ENCODE measurements at places on chromosomes 6 and 20. TPM values are rescaled to one million over a fixed set of nuclear protein-coding genes. Genes with fewer than 3 reads are reported as not detected.

The SOX12 gene
- 3.1 TPM for total RNA-seq

The ATP6V1G2 gene
- 2.3 TPM for total RNA-seq

The SLC22A2 gene
- total RNA-seq, result not detected

The ABHD16B gene
- total RNA-seq, result not detected

The HLA-DQB2 gene
- total RNA-seq, result not detected

The PHF1 gene
- 23.2 TPM for total RNA-seq

The SLPI gene
- not detected for total RNA-seq

The MEP1A gene
- not detected for total RNA-seq

The CLPSL2 gene
- not detected for total RNA-seq

The BCL2L1 gene
- total RNA-seq, result 86.4 TPM

GRCh38 chr20:48720256-48720985, 107.4 kb downstream of the PREX1 start:
- no peak for DNase-seq

GRCh38 chr6:170098428-170099170, 192.3 kb downstream of the DLL1 start:
- no peak for DNase-seq

GRCh38 chr20:62929051-62929538, 2.8 kb upstream of the DIDO1 start:
- DNase-seq, result peak; percentile 71

DNA sequence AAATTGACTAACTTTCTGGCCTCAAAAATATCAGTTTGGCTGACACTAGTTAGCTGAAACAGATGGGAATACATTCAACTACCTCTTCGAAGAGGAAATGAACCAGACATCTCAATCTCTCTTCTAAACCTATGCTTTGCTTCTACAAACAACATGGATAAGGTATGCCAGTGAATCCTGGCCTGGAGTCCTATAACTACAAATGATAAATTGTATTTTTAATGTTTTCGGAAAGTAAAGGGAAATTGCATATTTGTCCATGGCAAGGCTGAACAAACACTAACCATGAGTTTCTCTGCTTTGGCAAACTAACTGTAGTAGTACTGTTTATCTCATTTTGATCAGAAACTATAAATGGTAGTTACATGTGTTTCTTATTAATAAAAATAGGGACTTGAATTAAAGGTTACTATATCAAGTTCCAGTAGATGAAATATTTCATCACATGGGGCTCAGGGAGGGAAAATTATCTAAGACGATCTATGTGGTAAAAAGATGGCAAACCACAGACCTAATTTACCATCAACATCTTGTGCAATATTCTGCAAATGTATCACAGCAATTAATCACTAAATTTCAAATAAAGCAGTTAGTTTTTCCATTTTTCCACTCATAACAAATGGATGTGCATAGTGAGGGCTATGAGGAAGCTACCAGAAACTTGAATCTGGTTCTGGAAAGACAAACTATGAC, 76.8 kb downstream of the COL12A1 start:
- peak; percentile 53 for DNase-seq

DNA sequence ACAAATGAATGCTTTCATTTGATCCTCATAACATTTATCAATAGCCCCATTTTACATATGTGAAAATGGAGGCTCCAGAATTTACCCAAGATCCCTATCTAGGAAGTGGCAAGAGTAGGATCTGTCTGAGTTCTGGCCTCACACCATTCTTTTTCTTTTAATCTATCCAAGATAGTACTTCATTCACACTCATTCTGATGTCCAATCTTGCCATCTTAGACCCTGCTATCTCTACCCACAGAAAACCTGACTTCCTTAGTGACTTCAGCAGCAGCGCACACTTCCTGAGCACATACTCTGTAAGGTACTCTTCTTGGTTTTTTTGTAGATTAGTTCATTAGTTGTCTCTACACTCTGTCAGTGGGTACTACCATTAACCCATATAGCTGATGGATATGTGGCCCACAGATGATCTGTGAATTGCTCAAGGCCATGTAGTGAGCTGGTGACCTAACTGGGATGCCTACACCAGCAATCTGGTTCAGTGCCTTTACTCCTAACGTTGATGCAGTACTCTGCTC, 36.3 kb downstream of the COX4I2 start:
- no peak for DNase-seq

DNA sequence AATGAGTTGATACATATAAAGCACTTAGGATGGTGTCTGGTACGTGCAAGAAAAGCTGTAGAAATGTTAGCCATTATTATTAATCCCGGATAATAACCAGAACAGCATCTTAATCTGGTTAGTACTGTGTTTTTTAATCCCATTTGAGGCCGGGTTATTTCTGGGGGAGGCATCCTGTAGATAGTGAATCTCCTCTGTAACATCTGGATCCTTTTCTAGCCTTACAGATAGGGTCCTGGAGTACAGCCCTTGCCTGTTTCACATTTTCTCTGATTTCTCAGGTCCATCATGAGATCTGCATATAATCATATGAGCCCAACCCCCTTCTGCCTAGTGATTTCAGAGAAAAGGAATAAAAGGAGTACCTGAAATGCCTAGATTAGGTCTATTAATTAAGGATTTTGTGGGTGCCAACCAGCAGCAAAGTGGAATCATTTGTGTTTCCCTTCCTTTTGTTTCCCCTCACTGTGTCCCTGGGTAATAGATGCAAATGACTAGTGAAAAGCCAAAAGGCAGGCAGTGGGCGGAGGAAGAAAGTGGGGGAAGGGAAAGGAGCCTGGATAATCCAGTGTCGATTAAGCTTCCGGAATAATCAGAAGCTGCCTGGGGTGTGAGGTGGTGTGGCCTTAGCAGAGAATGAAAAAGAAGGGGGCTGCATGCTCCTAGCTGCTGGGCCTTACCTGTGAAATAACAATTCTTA, 88.9 kb downstream of the SOBP start:
- DNase-seq, result no peak

DNA sequence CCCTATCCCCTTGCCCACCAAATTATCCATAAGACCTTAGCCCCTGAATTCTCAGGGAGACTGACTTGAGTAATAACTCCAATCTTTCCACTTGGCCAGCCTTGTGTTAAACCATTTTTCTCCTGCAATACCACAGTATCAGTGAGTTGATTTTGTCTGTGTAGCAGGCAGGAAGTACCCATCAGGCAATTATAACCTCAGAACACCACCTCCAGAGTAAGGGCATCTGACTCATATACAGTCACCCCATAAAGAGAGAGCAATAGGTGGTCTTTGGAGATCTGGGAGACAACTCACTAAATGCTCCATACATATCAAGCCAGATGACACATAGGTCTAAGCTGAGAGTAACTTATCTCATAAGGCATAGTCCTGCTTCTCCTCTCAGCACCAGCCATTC, 83.7 kb downstream of the FILIP1 start:
- DNase-seq, result no peak

- no peak for DNase-seq
These were observed 483.9 kb downstream of the CD83 start for GRCh38 chr6:14601490-14601889.

DNA sequence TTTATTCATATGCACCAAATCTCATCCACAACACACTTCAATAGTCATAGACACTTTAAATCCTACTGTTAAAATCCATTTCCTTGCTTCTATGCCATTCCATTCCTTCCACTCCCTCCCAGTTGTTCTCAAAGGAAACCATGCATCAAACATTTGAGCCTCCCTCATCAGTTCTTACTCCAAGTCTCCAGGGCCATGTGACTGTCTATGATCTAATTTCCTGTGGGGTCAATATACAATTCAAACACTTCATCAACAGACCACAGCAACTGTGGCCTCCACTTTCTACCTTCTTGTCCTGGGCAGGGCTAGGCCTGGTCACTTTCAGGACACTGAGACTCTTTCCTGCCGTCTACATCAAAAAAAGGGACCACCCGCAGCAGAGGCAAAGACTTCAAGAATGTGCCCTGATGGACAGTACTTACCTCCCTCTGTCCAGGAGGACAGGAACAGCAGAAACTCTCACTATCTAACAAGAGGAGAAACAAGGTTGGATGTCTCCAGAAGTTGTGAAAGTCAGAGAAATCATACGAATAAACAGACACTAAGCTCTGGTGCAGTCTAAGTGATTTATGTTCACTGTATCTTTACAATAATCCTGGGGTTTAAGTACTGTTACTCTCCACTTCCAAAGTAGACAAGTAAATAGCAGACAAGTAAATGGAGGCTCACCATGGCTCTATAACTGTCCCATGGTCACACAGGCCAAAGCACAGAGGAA, 160.2 kb downstream of the QRSL1 start:
- DNase-seq, result no peak

GRCh38 chr20:18669241-18670019, 81.6 kb downstream of the DTD1 start:
- DNase-seq, result no peak
